Lower lobe of right lung (tissue), 2 donors: ENCODE measurements at places on chromosomes 2 and 18. TPM values are rescaled to one million over a fixed set of nuclear protein-coding genes. Genes with fewer than 3 reads are reported as not detected.

DNA sequence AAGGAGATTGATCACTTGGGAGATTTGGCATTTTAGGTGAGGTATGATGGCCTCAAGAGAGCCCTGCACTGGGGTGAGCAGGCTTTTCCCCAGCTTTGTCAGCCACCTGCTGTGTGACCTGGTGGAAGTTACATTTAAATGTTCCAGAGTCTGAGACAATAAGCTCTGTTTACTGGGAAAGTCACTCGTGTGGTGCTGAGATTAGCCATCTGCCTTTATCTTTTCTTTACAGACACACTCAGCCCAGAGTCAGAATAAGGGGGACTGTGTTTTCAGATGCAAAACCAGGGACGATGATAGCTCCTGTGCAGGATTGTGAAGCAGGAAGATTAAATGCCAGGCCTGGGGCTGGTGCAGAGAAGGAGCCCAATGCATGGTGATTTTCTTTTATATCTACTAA, 47.9 kb downstream of the SH3RF3 start:
- no peaks in the 10 kb centered on the region for H3K27me3 ChIP-seq
- H3K36me3 ChIP-seq = no peaks in the 10 kb centered on the region
- peaks cover 54% of the 10 kb centered on the region for H3K4me1 ChIP-seq
- no peak overlapping the region for H3K27ac ChIP-seq
- no peak overlapping the region for H3K4me3 ChIP-seq

- H3K4me3 ChIP-seq = no peak overlapping the region
- no peaks in the 10 kb centered on the region for H3K4me1 ChIP-seq
- H3K27ac ChIP-seq = no peak overlapping the region
- peaks cover 56% of the 10 kb centered on the region for H3K36me3 ChIP-seq
- DNase-seq = no peak
These were observed 36.5 kb downstream of the NAB1 start for GRCh38 chr2:190685333-190685732.

The SLC30A3 gene
- 0.80 TPM for total RNA-seq

The HMSD gene
- 1.6 TPM for total RNA-seq

The IL1R2 gene
- total RNA-seq = 23.3 TPM

- H3K4me3 ChIP-seq = no peak overlapping the region
- DNase-seq = peak; percentile 44
- H3K27me3 ChIP-seq = no peaks in the 10 kb centered on the region
These were observed 54.7 kb downstream of the BIN1 start for GRCh38 chr2:127052057-127052770.

The AQP12B gene
- not detected for total RNA-seq

DNA sequence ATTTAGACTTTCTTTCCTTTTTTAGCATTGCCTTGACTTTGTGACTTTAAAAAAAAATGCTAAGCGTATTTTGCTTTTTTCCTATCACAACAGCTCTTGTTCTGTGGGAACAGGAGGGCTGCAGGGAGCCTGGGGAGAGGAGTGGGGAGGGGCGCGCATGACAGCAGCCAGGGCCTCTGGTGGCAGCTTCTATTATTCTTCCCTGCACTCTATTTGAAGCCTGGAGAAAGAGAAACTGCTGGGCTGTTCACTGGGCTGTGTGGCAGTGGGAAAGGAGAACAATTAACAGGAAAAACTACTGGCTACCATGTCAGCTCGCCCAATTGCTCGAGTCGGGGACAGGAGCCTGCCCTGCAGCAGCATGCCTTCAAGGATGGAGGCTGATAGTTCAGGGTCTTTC, 119.0 kb upstream of the ZBTB14 start:
- H3K27me3 ChIP-seq = no peaks in the 10 kb centered on the region
- H3K27ac ChIP-seq = no peak overlapping the region
- H3K36me3 ChIP-seq = peaks cover 4% of the 10 kb centered on the region

DNA sequence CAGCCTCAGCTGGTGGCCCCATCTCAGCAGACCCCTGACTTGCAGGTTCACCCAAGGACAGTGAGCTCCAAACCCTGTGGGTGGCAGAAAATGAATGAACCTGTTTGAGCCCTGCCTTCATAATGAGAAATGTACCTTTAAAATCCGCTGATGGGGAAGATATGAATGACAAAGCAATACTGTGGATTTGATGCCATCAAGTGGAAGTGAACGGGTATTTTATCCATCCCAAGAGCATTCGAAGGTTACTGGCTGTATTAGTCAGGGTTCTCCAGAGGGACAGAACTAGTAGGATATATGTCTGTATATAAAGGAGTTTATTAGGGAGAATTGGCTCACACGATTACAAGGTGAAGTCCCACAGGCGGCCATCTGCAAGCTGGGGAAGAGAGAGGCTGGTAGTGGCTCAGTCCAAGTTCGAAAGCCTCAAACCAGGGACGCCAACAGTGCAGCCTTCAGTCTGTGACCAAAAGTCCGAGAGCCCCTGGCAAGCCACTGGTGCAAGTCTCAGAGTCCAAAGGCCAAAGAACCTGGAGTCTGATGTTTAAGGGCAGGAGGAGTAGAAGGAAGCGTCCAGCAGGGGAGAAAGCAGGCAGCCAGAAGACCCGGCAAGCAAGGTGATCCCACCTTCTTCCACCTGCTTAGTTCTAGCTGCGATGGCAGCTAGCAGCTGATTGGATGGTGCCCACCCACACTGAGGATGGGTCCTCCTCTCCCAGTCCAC, 32.1 kb downstream of the TOGARAM2 start:
- no peak overlapping the region for H3K4me3 ChIP-seq
- peaks cover 41% of the 10 kb centered on the region for H3K4me1 ChIP-seq

The DOCK10 gene
- 52.3 TPM for total RNA-seq

DNA sequence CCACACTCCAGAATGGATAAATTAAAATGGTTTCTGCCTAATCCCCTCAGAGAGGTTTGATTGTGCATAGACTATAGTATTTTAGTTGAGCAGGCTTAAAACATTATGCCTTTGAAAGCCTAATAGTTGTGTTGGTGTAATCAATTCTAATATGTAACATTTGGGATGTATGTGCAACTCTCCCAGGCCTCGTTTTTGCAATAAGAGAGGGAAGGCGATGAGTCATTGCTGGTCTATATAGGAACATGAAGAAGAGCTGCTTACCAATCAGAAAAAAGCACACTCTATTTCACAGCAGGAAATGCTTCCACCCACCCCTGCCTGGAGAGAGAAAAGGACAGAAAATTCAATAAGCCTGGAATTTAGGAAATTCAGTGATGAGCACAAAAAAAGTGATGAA, 1424.0 kb upstream of the PIK3C3 start:
- no peak overlapping the region for H3K4me3 ChIP-seq
- H3K27me3 ChIP-seq = no peaks in the 10 kb centered on the region
- no peaks in the 10 kb centered on the region for H3K36me3 ChIP-seq
- H3K4me1 ChIP-seq = no peaks in the 10 kb centered on the region

The CAPN14 gene
- 0.15 TPM for total RNA-seq

The TMEM87B gene
- 23.6 TPM for total RNA-seq

DNA sequence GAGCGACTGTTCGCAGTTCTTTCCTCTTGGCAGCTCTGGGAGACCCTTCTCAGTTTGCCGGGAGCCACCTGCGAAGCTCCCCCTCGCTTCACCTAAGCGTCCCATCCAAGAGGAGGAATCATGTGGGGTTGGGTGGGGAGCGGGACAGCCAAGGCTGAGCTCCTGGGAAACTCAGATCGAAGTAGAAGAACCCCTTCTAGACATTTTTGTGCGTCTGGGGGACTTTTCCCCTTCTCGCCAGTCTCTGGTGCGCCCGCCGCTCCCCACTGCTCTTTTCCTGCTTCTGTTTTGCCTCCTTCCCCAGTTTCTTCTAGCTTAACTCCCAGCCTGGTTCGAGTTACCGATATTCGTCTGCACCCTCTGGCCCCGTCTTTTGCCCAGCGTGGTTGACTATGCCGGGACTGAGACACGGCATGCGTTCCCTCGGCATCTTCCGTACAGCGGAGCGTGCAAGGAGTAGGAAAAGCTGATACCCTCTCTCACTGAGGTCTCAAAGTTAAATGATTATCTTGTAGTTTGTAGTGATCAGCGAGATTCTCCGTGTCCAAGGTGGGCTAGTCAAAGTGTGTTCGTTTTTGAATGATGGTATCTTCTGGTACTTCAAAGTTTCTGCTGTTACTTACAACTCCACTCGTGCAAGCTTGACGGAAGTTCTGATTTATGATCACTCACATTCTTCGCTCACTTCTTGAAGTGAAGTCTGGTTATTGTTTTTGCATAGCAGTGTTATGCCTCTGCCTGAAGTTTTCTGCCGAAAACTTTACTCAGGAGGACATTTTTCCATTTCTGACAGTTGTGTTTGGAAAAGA, 664 bp downstream of the CAMKMT start:
- no peak for DNase-seq
- H3K4me1 ChIP-seq = peaks cover 29% of the 10 kb centered on the region
- no peaks in the 10 kb centered on the region for H3K27me3 ChIP-seq
- peak overlapping the region; percentile 94 for H3K27ac ChIP-seq

The CRYGC gene
- total RNA-seq = not detected

- no peaks in the 10 kb centered on the region for H3K36me3 ChIP-seq
- H3K27me3 ChIP-seq = no peaks in the 10 kb centered on the region
- H3K27ac ChIP-seq = no peak overlapping the region
- no peak for DNase-seq
- H3K4me3 ChIP-seq = no peak overlapping the region
- no peaks in the 10 kb centered on the region for H3K4me1 ChIP-seq
These were observed 112.4 kb upstream of the RND3 start for GRCh38 chr2:150599889-150600288.

The KIAA2012 gene
- 2.8 TPM for total RNA-seq

The SCRN3 gene
- 27.4 TPM for total RNA-seq

DNA sequence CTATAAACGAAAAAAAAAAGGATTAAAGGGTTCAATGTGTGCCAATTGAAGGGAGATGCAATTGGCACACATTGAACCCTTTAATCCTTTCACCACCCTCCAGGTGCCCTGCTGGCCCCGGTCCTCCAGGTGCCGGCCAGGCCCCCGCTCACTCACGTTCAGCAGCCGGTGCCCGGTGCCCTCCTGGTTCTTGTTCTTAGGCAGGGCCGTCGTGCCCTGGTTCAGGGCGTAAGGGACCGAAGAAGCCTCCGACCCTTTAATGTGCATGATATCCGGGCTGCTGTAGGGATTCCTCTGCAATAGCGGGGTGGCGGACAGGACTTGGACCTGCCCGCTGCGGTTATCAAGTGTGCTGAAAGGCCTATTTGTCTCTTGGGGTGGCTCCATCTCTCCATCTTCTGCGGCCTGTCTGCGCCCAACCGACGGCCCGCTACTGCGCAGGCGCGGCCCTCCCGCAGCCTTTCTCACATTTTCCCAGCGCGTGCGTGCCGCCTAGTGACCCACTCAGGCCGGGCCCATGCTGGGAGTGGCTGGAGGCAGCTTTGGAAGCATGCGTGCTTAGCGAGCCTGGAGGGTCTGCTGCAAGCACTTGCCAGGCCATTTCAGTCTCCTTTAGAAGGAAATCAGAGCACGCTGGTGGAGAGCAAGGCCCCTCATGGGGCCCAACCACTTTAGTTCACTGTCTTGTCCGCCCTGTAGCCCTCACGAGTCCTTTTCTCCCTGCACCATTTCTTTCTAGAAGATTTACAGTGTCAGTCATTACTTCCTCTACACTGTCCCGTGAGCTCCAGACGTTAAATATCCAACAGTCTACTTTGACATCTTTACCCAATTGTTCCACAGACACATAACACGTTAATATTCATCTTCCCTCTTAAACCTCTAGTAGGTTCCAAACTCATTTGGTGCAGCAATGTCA, 24.3 kb downstream of the TMEM237 start:
- H3K27ac ChIP-seq = no peak overlapping the region
- no peaks in the 10 kb centered on the region for H3K27me3 ChIP-seq
- no peaks in the 10 kb centered on the region for H3K36me3 ChIP-seq
- H3K4me1 ChIP-seq = peaks cover 4% of the 10 kb centered on the region
- H3K4me3 ChIP-seq = peak overlapping the region; percentile 37
- DNase-seq = peak; percentile 83

DNA sequence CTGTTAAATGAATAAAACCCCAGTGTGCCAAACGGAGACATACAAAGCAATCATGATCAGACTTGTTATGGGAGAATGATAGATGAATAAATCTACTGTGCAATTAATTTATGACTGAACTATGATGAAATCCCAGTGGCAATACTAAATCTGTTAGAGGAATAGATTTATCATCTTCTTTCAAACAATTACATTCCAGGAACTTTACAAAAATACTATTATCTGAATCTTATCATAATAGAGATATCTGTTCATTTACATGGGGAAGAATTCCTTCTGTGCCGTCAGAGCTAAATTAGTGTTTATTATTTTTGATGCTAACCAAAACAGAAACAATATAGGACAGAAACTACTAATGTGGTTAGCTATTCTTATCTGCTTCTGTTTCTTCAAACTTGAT, 208.5 kb downstream of the CAMKMT start:
- H3K4me3 ChIP-seq = no peak overlapping the region
- no peaks in the 10 kb centered on the region for H3K36me3 ChIP-seq
- H3K27me3 ChIP-seq = no peaks in the 10 kb centered on the region
- H3K27ac ChIP-seq = no peak overlapping the region

The IL18R1 gene
- 27.5 TPM for total RNA-seq

- DNase-seq = no peak
- H3K4me3 ChIP-seq = no peak overlapping the region
- H3K36me3 ChIP-seq = peaks cover 35% of the 10 kb centered on the region
- no peak overlapping the region for H3K27ac ChIP-seq
- H3K4me1 ChIP-seq = no peaks in the 10 kb centered on the region
These were observed 16.5 kb downstream of the MFF start for GRCh38 chr2:227341553-227341952.

- no peaks in the 10 kb centered on the region for H3K36me3 ChIP-seq
- H3K27ac ChIP-seq = no peak overlapping the region
- no peak overlapping the region for H3K4me3 ChIP-seq
These were observed 99.0 kb downstream of the SP3 start for GRCh38 chr2:173865971-173866873.

The KCNIP3 gene
- 2.6 TPM for total RNA-seq

- H3K27me3 ChIP-seq = no peaks in the 10 kb centered on the region
- no peaks in the 10 kb centered on the region for H3K36me3 ChIP-seq
- H3K4me1 ChIP-seq = no peaks in the 10 kb centered on the region
- no peak for DNase-seq
- no peak overlapping the region for H3K27ac ChIP-seq
These were observed 83.0 kb downstream of the TAF4B start for GRCh38 chr18:26309281-26309680.

GRCh38 chr2:141703501-141703900, 427.3 kb downstream of the LRP1B start:
- no peaks in the 10 kb centered on the region for H3K36me3 ChIP-seq
- no peak for DNase-seq
- H3K27me3 ChIP-seq = no peaks in the 10 kb centered on the region
- no peaks in the 10 kb centered on the region for H3K4me1 ChIP-seq
- H3K4me3 ChIP-seq = no peak overlapping the region

DNA sequence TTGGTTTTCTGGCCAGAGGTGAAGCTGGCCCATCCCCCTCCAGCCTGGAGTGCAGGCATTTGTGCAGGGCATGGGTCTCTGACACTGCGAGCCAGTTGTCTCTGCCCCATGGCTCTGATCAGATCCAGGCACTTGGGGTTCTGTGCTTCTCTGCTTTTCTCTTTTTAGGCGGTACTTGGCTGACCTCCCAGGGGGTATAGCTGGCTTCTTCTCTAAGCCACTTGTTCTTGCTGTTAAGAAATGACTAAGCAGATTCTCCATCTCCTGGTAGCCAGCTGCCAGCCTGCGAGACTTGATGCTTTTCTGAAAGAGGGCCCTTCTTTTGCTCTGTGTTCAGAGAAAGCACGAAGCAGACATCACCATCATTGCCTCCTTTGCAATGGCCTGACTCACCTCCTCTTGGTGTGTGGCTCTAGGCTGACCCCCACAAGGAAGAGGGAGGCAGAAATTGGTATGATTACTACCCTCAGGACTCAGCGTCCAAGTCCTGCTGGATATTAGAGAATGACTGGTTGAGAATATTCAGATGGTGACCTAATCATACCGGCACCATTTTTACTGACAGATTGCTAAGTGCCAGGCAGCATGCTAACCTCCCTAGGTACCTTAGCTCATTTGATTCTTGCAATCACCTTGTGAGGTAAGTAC, 32.7 kb downstream of the TNP1 start:
- H3K4me3 ChIP-seq = no peak overlapping the region
- H3K27me3 ChIP-seq = no peaks in the 10 kb centered on the region
- H3K36me3 ChIP-seq = no peaks in the 10 kb centered on the region
- no peaks in the 10 kb centered on the region for H3K4me1 ChIP-seq
- H3K27ac ChIP-seq = no peak overlapping the region
- no peak for DNase-seq
